Tibial artery (tissue), 4 donors: ENCODE measurements at places on chromosomes 12 and 14.

GRCh38 chr14:23653051-23653450 is 16.9 kb downstream of the DHRS2 start:
- DNase-seq, result no peak

- no peak for DNase-seq
These were observed 6.7 kb upstream of the TESC start for GRCh38 chr12:117105902-117106301.

DNA sequence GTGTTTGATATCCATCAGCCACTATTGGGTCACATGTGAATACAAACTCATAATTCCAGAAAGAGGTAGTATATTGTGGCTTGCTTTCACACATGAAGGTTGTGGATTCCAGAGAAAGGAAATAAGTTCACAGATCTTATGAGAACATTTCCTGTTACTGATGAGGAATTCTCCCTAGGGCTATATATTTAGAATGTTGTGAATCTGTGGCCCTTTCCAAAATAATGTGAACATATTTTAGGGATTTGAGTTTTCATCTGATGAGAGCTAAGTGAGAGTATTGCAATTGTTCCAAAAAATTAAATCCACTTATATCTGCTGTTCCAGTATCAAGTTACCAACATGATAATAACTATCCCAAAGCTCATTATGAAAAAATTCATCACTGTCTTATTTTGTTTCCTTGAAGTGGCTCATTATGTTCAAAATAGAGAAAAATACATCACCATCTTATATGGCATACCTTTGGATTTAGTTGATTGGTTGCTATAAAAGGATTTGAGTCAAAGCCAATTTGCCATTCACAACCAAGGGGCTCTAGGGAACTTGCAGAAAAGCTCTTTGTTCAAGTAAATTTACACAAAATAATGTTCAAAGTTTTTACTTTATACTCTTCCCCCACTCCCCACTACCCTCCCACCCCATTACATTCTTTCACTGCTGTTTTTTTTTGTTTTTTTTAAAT is 76.3 kb downstream of the MYRFL start:
- no peak for DNase-seq

DNA sequence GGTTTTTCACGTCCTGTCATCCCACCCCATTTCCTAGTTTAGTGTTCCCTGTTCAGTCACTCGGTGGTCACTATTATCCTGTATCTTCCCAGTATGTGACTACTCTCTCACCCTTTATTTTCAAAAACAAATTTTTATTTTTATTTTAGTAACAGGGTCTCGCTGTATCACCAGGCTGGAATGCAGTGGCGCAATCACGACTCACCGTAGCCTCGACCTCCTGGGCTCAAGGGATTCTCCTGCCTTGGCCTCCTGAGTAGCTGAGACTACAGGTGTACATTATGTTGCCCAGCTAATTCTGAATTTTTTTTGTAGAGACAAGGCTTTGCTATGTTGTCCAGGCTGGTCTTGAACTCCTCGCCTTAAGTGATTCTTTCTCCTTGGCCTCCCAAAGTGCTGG is 20.1 kb upstream of the PRICKLE1 start:
- no peak for DNase-seq

- no peak for DNase-seq
These were observed 147.6 kb downstream of the RIMBP2 start for GRCh38 chr12:130568501-130568900.

DNA sequence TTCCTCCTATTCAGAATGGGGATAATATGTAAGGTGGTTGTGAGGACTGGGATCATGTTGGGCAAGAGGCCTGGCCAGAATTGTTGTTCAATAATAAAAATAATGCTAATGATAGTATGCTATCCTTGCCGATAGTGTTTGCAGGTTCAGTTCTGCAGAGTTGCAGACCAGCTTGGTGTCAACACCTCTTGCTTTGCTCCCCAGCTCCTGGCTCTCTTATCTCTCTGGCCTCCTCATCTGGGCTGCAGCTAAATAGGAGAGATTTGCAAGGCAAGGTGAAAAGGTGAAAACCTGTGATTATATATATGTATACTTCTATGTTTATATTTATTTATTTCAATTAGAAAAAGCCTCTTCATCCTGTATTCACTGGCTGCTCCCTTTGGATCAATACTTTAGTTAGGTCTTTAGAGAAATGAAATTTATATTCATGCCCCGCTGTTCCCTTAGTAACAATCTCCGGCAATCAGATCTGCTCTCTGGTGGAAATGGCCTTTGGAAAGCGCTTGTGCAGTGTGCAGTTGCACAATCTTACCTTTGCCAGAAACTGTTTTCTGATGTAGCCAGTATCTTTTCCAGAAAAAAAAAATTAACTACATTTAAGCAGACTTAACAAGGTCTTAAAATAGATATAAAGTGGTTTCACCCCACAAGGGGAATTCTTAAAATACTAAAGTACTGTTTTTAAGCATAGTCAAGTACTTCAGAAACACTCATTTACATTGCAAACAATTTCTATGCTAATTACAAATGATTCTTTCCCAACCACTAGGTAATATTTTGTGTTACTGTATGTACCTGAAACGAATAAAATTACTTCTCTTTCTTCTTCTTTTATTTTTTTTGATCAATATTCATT is 19.1 kb upstream of the ACVR1B start:
- DNase-seq, result no peak

- no peak for DNase-seq
These were observed 89.8 kb upstream of the DYRK2 start for GRCh38 chr12:67558775-67559174.

DNA sequence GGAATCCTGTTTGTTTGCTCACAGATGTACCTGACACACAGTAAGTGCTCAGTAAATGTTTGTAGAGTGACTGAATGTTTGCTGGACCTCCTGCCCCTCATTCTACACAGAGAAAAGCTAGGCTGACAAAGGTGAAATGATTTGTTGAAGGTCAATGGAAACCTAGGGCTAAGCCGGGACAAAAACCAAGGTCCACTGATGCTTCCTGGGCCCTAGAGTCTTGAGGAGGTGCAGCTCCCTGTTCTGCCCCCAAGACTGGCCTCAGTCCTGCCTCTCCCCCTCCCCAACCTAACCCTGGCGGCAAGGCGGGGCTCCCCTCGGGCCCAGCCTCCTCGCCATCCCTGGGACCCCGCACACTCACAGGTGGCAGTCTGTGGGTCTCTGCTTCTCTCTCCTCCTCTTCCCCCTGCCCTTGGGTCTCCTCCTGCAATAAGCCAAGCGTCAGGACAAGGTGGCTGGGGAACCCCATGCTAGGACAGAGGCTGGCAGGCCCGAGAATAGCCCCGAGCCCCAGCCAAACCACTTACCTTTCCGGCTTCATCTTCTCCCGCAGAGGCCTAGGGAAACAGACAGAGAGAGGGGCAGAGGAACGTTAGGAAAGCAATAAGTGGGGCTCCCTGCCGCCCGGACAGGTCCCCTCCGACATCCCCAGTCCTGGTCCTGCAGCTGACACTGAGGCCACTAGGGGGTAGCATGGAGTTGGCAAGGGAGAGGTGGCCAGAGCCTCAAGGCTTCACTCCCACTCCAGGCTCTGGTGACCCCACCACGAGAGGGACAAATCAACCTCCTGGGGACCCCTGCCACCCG is 9.3 kb downstream of the PGF start:
- DNase-seq, result peak; percentile 75

DNA sequence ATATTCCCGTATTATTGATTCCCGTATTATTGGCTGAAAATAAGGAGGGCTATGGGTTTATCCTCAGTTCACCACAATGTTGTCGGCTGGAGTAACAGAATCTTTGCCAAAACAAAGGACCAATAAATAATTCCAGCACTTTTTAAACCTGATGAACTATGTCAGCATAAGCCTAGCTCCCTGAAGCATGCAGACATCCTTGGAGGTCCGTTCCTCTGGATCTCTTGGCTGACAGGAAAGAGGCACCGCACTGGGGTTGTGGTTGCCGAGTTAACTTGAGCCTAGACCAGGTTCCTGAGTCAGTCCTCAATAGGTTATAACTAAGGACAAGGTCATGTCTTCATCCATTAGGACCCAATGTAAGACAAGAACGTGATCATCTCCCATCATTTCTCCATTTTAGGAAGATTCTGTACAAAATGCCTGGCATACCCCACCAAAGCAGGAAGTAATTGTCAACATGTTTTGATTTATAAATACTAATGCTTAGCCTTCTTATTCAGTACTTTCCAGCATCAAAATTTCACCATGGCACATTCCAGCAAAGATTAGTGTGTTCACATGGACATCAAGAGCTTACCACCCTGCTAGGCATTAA is 36.6 kb downstream of the NID2 start:
- no peak for DNase-seq

DNA sequence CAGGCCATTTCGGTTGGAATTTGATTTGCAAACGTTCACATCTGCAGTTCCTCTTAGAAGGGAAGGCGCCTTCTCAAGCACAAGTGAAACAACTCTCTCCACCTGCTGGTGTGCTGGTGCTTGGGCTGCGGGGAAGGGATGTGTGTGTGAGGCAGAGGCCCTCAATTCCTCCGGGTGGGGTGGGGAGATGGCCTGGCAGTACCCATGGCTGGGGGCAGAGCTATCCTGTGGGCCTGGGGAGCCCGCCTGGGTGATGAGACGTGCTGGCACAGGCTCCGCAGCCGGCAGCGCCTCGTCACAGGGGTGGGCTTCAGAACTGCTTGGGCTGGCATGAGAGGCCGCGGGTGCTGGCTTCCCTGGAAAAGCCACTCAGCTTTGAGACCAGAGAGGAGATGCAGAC is 28.9 kb upstream of the TDRD9 start:
- DNase-seq, result no peak

- DNase-seq, result no peak
These were observed 230.6 kb upstream of the PLEKHG7 start for GRCh38 chr12:92472201-92472600.

- no peak for DNase-seq
These were observed at the start of gene B4GALNT1 for GRCh38 chr12:57632958-57633840. B4GALNT1 (minus strand) TSS chr12:57633201; CDS start chr12:57632132, 1,069 bp downstream.

DNA sequence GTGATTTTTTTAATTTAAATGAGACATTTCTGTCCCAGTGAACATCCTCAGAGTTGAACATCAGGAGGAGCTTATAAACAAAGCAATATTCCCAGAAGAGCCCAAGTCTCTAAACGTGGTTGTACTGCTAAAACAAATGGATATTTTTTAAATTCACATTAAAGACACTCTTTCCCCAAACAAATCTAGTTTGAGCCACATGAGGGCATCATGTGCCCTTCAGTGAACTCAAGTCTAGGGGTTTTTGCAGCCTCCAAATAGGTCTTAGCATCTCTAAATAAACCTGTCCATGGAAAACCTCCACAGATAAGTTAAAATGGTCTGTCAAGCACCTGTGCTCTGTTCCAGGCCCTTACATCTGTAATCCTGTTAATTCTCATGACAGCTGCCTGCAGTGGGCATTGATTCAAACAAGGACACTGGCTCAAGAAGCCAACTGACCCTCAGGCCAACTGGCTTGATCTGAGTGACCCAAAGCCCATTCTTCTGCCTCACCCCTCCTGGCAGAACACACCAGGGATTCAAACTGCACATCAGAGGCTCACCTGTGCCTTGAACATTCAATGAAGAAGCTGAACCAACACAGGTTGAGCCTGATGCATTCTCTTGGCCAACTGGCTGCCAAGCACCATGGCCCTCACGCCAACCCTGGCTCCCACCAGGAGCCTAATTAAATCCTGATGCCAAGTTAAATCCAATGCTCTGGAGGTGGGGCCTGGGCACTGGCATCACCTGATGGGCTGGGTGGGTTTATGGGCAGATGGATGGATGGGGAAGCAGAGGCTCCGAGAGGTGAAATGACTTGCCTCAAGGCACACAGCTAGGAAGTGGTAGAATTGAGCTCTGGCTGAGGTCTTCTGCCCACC is 8.6 kb downstream of the ISCU start:
- DNase-seq, result no peak

DNA sequence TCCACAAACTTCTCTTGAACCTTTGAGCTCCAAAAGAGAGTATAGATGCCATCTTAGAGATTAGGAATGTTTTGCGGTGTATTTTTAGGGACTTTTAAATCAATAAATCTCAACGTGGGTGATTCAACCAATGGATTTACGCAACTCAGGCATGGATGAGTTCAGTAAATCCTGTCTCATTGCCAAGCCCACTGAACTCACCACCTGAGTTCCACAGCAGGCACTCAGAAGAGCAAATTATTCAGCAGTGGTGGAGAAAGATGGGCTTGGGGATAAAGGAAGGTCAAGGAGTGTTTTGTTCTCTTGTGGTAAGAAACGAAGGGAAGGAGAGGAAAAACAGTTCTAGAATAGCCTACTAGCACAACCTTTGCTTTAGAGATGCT is 68.7 kb upstream of the HMGA2 start:
- DNase-seq, result no peak

- DNase-seq, result peak; percentile 96
These were observed at the start of the genes DMAC2L and L2HGDH for GRCh38 chr14:50311972-50312733. DMAC2L (plus strand) TSS chr14:50312324; CDS start chr14:50321488, 9,164 bp downstream. L2HGDH (minus strand) TSS chr14:50312229; CDS start chr14:50312150, 79 bp downstream.

DNA sequence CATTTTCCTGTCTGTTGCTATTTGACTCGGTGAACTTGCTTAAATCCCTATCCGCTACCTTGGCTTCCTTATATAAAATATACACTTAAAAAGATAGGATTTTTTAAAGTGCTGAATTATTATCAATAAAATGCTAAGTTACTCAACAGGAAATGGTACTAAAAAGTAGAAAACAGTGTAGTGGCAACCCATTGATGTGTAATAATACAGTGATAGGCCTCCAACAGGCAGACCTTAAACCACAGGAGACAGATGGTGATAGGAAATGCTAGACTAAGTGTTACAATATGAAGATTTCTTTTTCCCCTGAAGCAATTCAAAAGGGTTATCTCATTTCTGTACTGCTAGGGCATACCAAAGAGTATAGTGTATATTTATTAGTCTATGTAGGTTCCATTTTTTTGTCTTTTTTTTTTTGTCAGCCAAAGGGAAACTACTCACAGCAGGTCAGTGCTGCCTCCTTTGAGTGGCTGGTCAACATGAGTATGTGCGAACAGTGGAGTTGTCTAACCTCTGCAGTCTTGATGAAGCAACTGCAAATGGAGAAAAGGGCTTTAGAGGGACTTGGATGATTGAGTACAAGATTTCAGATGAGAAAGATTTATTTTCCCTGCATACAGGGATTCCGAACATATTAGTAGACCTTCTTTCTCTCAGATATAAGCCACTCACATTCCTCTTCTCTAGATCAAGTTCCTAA is 183.8 kb downstream of the ACSS3 start:
- no peak for DNase-seq

- DNase-seq, result no peak
These were observed 218.5 kb downstream of the NUAK1 start for GRCh38 chr12:105920161-105920684.

DNA sequence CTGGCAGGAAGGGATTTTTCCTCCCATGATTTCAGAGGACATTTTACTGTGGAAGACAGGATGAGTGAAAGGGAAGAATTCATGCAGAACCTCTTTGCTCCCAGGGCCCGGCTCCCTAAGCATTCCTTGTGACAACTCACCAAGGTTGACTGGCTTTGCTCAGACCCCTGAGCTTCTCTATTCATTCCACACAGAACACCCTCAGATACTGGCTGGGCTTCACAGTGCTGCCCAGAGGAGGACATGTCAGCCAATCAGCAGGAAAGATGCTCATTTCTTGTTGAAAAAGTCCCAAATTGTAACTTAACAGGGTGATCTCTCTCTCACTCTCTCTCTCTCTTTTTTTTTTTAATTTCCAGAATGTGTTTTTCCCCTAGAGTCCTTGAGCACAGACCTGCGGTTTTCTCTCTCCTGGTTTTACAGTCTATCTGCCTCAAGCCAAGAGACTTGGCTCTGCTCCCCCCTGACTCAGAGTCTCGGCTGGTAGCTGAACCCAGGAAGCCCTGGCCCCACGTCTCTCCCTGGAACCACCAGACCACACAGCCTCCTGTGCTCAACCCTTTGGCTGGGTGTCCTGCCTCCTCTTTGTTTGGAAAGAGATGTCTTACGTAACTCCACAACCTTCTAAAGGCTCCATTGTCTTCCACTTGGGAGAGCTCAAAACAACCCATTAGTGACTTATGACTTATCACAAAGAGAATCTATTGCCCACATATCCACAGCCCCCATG is 43.9 kb downstream of the SSPN start:
- peak; percentile 87 for DNase-seq
